ENCODE measurements at places on chromosomes 12 and 14.

DNA sequence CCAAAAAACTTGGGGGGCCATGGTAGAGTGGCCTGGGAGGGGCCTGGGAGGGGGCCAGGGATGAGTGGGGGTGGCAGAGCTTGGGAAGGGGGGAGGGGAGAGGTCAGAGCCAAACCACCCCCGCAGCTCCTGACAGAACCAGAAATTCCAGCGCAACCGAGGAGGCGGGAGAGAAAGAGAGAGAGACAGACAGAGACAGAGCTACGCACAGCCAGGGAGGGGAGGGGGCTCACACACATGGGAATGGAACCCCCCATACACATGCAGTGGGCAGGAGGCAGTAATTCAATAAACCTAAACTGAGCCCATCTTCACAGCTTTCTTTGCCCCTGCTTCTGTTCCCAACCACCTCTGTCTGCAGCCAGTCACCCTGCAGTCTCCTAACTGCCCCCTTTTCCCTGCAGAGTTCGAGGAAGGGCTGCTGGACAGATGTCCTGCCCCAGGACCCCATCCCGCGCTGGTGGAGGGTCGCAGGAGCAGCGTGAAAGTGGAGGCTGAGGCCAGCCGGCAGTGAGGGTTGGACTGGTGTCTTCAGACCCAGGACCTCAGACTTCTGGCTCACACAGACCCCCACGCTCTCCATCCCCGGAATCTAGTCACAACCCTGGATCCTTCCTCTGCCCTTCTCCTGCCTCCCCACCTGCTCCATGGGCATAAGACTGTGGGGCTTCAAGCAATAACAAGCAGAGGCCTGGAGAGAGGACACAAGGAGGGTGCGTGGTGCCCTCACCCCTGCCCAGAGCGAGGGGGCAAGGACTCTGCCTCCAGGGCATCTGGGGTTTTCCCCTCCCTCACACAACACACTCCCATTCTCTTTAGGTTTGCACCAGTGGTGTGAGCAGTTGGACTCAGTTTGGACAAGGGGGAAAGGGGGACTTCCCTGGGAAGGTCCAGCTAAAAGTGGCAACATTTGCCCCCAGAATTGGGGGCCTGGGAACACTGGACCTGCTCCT lies 5.6 kb downstream of the NAB2 start:
- no peak for DNase-seq

- DNase-seq: no peak
Observed at GRCh38 chr12:75116646-75117198, 92.9 kb downstream of the KCNC2 start.

GRCh38 chr12:81588235-81589008 lies 170.7 kb downstream of the PPFIA2 start:
- no peak for DNase-seq

GRCh38 chr14:39984323-39984722 lies 552.1 kb upstream of the FBXO33 start:
- DNase-seq: no peak

DNA sequence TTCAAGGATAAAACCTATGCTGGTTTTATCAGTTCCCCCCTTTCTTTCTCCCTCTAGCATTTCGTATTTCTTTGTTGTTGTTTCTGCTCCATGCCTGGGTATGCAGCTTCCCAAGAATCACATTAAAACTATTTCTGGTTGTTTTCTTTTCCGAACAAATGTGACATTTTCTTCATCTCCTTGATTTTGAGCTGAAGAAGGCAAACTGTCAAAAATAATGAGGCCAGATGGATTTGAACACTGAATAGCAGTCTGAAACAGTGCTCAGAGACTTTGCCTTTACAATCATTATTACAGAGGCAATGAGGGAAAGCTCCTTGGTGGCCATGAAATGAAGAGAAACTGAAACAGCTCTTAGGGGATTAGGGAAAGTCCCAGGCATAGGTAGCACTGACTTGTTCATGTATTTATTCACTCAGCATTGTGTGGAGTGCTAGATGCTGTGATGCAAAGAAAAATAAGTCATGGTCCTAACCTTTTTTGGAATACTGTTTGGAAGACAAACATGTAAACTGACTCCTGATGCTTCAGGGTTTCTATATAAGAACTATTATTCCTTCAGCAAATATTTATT lies 319.5 kb downstream of the FUT8 start:
- DNase-seq: no peak

GRCh38 chr14:25406818-25407217 lies 356.9 kb upstream of the STXBP6 start:
- no peak for DNase-seq

- DNase-seq: no peak
Observed at GRCh38 chr14:100158566-100159093, 815 bp downstream of the DEGS2 start.

DNA sequence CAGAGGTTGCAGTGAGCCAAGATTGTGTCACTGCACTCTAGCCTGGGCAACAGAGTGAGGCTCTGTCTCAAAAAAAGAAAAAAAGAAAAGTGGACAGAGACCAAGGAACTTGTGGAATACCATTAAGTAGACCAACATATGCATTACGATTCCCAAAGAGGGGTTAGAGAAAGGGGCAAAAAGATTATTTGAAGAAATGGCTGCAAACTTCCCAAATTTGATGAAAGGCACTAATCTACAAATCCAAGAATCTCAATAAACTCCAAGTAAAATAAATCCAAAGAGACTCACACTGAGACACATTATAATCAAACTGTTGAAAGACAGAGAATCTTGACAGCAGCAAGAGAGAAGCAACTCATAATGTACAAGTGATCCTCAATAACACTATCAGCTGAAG lies 4.8 kb upstream of the OXA1L start:
- no peak for DNase-seq

GRCh38 chr14:60514741-60515491 lies 6.0 kb downstream of the SIX6 start:
- no peak for DNase-seq

DNA sequence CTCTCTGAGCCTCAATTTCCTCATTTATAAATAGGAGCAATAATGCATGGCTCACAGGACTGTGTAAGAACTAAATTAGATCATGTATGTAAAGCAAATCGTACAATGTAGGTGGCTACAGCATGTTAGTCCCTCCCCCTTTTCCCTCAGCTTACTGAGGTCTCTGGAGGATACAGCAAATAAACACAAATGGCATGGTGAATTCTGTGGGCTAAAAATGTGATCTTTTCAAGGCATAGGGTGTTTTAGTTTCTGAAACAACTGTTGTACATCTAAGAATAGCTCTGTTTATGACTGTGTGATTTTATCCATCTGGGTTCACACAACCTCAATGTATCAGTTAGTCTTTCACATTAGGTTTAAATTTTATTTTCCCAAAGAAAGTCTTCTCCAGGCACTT lies 121.2 kb upstream of the PLEKHG7 start:
- DNase-seq: no peak

DNA sequence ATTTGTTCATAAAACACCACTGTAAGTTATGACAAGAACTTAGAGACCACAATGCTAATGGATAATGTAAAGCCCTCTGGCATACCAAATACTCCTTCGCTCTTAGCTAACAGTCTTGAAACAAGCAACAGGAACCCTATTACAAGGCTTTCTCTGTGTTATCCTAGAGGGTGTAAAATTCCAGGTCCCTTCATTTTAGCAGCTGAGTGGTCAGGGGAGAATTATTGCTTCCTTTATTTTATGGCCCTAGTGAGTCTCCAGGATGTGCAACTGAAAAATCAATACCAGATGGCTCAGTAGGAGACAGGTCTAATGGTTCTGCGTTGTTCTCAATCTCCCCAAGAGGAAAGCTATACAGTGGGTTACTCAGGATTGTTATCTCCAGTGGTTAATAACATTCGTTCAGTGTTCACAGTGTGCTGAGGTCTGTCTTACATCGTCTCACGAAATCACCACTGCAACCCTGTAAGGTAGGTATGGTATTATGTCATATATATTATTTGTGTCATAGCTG lies 172.7 kb upstream of the CNOT2 start:
- no peak for DNase-seq

- DNase-seq: no peak
Observed at GRCh38 chr12:116598311-116599284, 39.4 kb downstream of the MAP1LC3B2 start.

- no peak for DNase-seq
Observed at GRCh38 chr14:92247341-92247740, 75.6 kb upstream of the SLC24A4 start.

- no peak for DNase-seq
Observed at GRCh38 chr12:10069976-10070375, 28.8 kb downstream of the CLEC1A start.

- DNase-seq: peak; percentile 89
Observed at GRCh38 chr12:31736472-31736871, 7.7 kb upstream of the AMN1 start.

DNA sequence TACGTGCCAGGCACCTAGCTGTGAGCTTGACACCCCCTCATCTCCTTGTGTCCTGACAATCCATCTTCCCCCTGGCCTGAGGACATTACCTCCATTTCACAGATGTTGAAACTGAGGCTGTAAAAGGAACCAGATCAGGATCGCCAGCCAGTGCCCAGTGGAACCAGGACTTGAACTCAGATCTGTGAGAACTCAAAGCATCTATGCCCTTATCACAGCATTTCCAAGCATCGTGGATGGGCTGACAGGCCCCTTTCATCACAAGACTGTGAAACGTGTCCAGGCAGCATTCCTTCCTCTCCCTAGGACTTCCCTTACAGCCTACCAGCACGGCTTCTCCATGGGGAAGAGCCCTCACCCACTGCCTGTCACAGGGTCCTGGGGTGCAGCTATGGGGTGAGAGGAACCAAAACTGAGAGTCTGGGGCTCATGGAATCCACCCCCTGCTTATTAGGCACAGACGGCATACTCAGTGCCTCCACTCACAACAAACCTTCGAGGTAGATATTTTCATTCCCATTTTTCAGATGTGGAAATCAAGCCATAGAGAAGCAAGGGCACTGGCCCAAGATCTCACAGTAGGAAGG lies 26.9 kb downstream of the CMKLR1 start:
- DNase-seq: no peak

DNA sequence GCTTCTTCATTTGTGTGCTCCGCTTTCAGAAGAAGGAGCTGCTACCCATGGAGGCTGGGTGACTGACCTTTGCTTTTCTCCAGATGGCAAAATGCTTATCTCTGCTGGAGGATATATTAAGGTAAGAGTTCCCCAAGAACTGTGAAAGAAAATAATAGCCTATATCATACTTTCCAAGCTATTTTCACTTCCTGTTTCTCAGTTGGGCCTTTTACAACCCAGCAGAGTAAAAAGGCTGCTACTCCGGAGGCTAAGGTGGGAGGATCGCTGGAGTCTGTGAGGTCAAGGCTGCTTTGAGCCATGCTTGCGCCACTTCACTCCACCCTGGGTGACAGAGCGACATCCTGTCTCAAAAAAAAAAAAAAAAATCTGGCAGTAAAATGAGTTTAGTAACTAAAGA lies 82.1 kb downstream of the APAF1 start:
- no peak for DNase-seq

GRCh38 chr14:95134304-95134933 lies 22.9 kb downstream of the DICER1 start:
- peak; percentile 22 for DNase-seq

DNA sequence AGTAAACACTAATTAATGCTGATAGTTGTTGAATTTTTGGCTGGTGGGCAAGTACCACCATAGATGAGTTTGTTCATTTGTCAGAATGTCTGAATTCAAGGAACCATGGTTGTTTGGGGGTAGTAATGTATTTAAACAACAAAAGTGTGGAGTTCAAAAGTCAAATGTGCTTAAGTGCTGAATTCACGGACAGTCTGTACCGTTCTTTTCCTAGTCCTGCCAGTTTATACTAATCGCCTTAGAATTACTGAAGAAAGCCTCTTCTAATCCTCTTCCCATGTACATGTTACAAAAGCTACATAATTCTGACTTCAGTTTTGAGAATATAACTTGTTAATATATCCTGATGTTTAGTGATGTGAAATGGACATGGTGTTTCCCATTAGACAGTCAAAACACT lies 2.7 kb downstream of the NAA25 start:
- DNase-seq: no peak

GRCh38 chr12:116773276-116773731 lies 35.2 kb downstream of the RNFT2 start:
- no peak for DNase-seq

- no peak for DNase-seq
Observed at GRCh38 chr14:88104710-88105109, 99.8 kb downstream of the GPR65 start.

GRCh38 chr12:6936636-6937480 lies 6.8 kb upstream of the RNU7-1 start:
- peak; percentile 57 for DNase-seq

GRCh38 chr12:6963791-6964413 lies 6.6 kb downstream of the PHB2 start:
- no peak for DNase-seq

All from CD4-positive, alpha-beta T cell (primary cell).